ENCODE measurements at places on chromosomes 5 and 9.

- DNase-seq, result no peak
Observed at GRCh38 chr5:50655810-50656205, 10.6 kb upstream of the PARP8 start.

GRCh38 chr5:65186646-65187227 lies 295.0 kb downstream of the ADAMTS6 start:
- DNase-seq, result no peak

- no peak for DNase-seq
Observed at GRCh38 chr9:112554516-112554915, 67.9 kb downstream of the KIAA1958 start.

DNA sequence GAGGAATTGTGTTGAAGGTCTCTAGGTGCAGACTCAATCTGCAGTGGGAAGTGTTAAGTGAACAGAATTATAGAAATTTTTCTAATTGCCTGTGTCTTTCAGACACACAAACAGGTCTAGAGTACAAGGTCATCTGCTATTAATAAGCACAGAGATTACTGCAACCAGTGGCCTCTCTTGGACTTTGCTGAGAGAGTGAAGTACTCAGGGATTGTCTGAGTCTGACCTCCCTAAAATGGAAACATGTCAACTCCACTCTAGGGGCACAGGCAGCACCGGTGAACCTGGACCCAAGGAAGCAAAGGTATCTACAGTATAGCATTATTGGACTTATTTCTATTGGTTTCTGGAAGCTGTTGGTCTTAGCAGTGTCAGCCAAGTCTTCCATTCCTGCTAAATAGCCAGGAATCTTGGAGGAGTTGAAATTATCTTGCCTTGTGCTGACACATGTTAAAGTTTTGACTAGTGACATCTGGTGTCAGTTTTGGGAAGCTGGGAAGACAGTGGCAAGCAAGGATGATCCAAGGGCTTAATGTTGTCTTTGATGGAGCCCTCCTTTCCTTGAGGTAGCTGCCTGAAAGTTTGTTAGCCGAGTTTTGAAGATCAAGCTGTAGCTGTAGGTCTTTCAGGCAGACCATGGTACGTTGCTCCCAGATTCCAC lies 61.1 kb upstream of the NMUR2 start:
- DNase-seq, result no peak

DNA sequence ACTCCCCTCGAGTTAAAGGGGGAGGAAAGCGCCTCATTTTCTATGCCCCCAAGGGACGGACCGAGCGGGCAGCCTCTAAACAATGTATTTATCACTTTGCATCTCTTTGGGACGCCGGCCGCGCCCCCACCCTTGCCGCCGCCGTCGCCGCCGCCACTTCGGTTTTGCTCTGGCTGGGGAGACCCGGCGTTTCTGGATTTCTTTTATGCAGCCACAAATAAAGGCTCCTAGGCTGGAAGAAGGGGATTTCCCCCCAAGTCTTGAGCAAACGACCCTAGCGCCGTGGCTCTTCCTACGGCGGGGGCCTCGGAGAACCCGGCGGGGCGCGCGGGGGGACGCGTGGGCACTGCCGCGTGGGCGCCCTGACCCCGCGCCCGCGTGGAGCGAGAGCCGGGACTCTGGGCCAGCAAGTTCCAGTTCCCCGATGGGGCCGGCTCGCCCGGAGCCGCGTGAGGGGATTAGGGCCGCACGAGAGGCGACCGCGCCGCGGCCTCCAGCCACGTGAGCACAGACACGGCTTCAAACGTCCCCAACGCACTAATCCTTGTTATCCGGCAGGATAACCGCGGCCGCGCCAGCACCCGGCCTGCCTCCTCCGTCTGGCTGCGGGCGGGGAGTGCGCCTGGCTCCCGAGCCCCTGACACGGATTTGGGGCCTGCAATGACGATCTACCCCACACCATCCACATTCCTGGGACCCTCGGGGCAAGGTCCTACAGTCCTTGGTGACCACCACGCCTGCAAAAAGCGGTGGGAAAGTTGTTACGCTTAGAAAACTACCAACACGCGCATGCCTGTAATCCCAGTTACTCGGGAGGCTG lies 7.9 kb upstream of the NEUROG1 start:
- DNase-seq, result no peak

DNA sequence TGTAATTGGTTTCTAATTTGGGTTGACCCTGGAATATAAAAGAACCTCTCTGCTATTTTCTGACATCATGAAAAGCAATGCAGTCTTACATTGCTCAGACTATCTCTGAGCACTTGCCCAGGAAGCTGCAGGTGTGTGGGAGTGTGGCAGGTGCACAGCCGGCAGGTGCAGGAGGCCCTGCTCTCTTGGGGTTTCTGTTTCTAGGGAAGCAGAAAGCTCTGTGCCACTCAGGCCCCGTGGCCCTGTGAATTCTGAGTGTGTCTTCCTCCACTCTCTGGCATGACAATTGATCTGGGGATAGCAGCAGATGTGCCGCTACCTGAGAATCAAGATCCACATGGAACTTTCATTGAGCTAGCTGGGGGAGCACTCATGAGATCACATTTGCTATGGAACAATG lies 45.7 kb upstream of the IRX2 start:
- DNase-seq, result no peak

DNA sequence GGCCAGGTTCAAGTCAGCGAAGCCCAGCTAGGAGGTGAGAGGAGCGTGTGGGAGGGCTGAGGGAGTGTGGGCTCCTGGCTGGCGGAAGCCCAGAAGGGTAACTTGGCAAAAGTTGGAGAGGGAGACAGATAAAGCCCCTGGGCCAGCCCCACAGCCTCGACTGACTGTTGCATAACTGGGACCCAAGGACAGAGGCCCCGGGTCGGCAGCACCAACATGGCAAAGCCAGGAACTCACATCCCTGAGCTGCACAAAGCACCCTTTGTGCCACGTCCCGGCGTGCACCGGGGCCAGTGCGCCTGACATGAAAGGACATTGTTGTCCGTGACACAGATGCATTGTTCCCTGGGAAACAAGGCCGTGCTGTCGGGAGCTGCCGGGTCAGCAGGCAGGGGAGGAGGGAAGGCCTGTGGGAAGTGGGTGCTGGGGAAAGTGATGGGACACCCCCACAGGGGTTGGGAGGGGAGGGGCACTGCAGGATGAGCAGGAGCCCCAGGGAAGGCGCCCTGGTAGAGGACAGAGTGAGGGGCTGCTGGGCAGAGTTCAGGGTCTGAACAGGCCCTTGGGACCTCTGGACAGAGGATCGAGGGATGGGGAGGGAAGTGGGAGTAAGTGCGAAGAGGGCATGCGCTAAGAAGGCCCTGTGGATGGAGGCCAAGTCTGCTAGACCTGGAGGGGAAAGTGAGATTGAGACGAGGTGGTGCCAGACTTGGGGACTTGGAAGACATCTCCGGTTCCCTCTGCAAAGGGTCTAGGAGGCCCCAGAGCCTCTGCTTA lies 13.0 kb upstream of the DPM2 start:
- DNase-seq, result no peak

GRCh38 chr5:82597437-82597836 lies 319.3 kb upstream of the RPS23 start:
- no peak for DNase-seq

DNA sequence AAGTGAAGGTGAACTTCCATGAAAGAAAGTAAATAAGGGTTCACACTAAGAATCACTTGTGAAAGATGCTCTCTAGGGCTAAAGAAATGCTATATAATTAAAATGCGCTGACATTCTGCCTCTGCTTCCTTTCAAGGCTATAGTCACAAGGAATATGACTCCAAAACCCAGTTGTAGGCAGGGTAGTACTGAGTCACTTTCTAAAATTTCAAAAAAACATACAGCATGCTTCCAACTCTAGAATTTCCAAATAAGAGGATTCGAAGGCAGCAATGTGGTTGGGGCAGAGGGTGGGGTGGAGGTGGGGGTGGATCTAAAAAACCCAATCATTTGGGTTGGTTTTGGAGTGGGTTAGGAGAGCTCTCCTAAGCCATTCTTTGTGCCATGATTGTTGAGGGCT lies 84.6 kb downstream of the HMHB1 start:
- DNase-seq, result no peak

DNA sequence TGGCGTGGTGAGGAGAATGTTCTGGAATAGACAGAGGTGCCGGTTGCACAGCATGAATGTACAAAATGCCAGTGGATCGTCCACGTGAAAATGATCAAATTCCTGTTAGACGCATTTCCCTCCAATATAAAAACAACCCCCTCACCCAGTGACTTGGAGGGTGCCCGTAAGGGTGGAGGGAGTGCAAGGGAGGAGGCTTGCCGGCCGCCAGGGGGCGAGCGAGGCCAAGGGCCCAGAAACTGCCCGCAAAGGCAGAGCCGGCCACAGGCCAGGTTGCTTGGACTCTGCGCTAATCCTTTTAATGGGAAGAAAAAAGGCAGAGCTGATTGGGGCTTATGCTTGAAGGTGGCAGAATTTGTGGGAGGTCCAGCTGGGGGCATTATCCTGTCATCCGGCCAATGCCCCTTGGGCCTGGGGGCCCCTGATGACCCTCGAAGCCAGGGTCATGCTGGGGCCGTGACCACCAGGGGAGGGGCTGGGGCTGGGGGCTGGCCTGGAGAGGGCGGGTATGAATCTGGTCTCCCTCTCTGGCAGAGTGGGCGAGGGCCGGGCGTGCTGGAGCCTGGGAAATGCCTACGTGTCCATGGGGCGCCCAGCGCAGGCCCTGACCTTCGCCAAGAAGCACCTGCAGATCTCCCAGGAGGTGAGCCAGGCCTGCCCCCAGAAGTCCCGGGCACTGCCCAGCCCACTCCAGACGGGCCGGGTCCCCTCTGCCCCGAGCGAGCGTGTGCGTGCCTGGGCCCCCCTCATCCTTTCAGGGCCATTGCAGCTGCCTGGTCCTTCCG lies 12.0 kb downstream of the GPSM1 start:
- DNase-seq, result no peak

DNA sequence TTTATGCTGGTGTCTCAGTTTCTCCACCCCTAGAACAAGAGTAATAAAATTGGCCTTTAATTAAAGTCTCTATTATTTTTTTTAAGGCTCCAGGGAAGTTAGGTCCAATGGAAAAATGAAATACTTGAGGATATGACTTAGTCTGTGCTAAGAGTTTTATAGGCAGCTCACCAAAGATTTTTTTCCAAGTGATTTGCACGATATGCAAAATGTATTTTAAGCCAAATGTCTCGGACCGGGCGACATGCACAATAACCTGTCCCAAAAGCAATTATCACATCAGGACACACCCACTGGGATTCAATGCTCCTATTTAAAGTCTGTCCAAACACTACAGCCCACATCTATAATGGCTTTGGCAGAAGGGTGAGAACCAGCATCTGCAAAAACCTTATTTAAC lies 136.1 kb upstream of the ANKH start:
- no peak for DNase-seq

- DNase-seq, result no peak
Observed at GRCh38 chr9:135289081-135289491, 190.5 kb upstream of the PPP1R26 start.

GRCh38 chr5:120538644-120539043 lies 74.5 kb downstream of the PRR16 start:
- no peak for DNase-seq

GRCh38 chr9:105244734-105245028 lies 230 bp downstream of the SLC44A1 start:
- no peak for DNase-seq

DNA sequence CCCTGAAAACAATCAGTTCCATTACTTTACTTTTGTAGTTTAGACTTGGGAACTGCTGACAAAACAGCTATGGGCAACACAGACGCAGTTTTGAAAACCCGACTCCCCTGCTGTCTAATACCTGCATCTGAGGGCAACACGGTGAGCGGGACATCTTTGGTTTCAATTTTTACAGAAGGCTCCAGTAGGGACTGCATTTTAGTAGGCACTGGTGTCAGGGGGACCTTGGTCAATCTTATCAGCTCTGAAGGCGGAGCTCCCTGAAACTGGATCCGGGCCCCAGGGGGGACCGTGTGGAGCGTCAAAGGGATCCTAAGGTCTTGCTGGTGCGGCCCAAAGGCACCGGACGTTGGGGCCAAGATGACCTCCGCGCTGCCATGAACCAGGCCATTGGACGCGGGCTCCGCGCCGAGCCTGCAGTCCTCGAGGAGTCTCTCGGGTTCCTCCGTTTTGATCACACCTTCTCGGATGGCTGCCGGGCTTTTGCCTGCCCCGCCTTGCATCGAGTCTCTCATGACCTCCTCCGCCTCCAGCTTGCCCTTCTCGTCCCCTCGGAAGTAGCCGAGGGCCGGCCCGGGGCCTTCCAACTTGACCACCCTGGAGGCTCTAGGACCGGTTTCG lies 1.1 kb downstream of the SOX30 start:
- DNase-seq, result no peak

- DNase-seq, result no peak
Observed at GRCh38 chr9:116662646-116663310, 24.3 kb upstream of the TRIM32 start.

- no peak for DNase-seq
Observed at GRCh38 chr5:204462-204861, 13.2 kb downstream of the LRRC14B start.

DNA sequence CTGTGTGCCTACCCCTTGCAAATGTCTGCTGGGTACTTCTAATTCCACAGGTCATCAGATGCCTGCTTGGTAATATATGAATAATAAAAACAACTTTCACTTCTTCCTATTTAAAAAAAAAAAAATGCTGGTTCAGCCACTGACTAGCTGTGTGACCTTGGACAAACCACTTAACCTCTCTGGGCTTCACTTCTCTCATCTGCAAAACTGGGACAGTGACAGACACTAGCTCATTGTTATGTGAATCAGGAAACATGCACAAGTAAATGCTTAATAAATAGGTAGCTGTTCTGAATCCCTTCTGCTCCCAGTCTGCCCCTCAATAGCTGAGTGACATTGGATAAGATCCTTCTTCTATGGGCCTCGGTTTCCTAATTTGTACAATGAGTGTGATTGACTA lies 62.6 kb upstream of the HAND1 start:
- no peak for DNase-seq

- DNase-seq, result no peak
Observed at GRCh38 chr5:142561486-142562097, 124.3 kb downstream of the FGF1 start.

DNA sequence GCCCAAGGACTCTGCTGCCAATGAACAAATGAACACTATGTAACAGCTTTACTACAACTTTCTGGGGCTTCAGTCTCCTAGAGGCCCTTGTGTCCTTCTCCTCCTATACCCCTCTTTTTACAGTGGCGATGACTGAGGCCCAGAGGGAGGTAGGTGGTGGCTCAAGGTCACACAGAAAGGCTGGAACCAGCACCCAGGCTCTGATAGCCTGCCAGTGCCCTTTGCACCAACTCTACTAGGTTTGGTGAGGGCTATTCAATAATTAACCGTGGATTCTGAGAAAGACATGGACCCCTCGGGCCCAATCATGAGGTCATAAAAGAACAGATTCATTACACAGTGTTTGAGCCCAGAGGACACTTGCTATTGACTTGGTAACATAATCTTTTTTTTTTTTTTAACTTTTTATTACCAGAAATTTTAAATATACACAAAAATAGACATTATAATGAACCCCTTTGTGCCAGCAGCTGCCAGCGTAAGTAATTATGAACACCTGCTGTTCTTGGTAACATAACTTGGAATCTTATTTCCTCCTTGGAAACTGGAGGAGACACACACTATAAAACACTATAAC lies 6.1 kb upstream of the ALDH1B1 start:
- DNase-seq, result no peak
